Activated T-helper 17 cell treated with anti-CD3 and anti-CD28 coated beads, Interleukin-2, amount 50 U/mL, for 72 hours (primary cell): ENCODE measurements at places on chromosomes 12 and 14.
A peak's percentile ranks its signal among the peaks of the same experiment; 100 is the strongest.

DNA sequence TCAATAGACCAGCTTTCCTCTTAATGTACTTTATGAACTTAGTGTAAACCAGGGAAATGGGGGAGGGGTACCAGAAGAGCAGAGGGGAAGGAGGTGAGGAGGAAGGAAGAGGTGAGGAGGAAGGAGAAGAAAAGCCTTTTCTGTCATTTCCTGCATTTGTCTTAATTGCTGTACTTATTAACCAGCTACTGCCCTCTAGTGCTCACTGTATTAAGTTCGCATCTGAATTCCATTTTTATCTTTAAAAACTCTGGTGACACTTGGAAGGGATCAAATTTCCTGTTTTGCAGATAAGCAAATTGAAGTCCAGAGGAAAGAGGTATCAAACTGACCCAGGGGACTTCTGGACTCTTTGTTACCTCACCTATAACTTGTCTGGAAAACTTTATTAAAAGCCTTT lies 22.2 kb downstream of the MANSC1 start:
- peak; percentile 48 for ATAC-seq

DNA sequence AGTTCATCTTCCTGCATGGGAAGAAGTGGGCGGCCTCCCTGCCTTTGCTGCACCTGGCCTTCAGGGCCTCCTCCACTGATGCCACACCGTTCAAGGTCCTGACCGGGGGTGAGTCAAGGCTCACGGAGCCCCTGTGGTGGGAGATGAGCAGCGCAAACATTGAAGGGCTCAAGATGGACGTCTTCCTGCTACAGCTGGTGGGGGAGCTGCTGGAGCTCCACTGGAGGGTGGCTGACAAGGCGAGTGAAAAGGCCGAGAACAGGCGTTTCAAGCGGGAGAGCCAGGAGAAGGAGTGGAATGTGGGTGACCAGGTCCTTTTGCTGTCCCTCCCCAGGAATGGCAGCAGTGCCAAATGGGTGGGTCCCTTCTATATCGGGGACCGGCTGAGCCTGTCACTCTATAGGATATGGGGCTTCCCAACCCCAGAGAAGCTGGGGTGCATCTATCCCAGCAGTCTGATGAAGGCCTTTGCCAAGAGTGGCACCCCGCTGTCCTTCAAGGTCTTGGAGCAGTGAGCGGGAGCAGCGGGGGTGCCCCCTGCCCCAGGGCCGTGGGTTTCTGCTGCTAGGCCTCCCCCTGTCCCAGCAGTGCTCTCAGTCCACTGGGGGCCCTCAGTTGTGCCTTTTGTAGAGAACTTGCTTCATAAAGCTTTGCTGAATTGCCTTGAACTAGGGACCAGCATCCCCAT lies 12.4 kb downstream of the CBLN3 start:
- no peak for ATAC-seq

DNA sequence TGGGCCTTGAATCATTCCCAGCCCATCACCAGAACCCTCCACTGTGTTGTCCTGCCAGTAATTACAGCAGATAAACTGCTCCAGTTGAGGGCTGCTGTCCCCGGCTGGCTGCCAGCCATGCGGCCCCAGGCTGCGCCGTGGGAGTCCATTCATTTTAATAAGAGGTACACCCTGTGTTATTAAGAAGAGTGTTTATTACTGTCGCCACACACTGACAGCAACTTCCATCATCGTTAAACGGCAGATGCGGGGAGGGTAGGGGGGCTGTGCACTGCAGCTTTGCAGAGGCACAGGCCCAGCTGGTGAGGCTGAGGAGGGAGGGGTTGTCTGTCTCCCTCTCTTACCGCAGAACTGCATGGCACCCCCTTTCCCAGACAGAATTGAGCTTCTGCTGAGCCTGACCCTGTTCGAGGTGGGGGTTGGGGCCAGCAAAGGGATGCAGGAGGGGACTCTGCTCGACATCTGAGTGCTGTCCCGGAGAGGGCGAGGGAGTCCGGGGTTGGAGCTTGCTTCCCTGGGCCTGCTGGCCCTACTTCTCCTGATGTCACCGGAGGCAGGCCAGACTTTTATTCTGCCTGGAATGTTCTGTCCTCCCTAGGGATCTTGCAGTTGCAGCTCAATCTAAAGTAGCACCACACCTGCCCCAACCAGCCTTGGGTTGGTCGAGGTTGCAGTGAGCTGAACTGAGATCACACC lies 33.8 kb upstream of the GPATCH2L start:
- no peak for ATAC-seq

- ATAC-seq = no peak
These were observed 29.0 kb downstream of the DACT1 start for GRCh38 chr14:58666737-58667136.

- no peak for ATAC-seq
These were observed 79.7 kb downstream of the SPTB start for GRCh38 chr14:64800000-64800399.

DNA sequence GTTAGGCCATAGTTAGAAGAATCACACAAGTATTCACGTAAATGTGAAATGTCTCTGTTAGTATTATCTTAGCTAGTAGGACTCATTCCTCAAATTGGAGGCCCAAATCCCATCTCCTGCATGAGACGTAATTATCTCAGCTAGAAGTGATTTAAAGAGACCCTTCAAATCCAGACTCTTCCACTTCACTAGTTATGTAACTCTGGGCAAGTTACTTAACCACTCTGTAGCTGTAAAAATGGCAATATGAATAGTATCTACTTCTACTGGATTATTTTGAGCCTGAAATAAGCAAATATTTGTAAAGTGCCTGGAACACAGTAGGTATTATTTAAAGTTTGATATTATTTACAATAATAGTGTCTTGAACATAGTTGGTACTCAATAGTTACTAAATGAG lies 28.4 kb upstream of the CDKL1 start:
- no peak for ATAC-seq

GRCh38 chr12:26853303-26854030 lies 20.5 kb upstream of the ITPR2 start:
- peak; percentile 86 for ATAC-seq

DNA sequence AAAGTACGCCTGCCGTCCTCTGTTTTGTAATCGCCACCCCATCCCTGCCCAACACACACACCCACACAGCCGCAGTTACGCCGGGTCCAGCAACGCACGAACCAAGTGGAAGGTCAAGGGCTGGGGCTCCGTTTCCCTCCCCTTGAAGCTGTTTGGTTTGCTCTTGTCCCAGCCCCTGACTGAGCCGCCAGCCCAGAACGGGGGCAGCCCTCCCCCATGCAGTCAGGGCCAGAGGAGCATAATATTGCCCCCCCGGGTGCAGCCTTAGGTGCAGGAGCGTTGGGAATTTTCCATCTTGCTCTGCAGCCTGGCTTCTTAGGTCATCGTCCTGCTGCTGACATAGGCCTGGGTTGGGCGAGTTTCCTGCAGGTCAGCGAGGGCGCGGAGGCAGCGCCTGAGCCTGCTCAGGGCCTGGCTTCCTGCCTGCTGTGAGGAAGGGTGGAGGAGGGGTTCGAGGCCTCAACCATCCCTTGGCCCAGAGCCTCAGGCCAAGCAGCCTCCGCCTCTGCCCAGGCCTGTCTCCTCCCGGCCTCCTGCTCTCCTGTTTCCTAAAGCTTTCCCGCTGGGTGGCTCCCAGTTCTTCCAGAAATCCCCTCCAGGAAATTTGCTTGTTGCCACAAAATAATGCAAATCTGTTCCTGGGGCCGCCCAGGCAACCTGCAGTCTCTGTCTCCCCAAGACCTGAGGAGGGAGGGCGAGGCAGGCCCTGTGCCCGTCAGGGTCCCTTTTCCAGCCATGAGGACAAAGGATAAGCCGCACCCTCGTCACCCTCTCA lies 44.5 kb downstream of the PSMA6 start:
- ATAC-seq = no peak

- ATAC-seq = no peak
These were observed 21.7 kb upstream of the GARIN2 start for GRCh38 chr14:67167420-67168109.

- peak; percentile 50 for ATAC-seq
These were observed 154.9 kb upstream of the CCND2 start for GRCh38 chr12:4118601-4119156.

DNA sequence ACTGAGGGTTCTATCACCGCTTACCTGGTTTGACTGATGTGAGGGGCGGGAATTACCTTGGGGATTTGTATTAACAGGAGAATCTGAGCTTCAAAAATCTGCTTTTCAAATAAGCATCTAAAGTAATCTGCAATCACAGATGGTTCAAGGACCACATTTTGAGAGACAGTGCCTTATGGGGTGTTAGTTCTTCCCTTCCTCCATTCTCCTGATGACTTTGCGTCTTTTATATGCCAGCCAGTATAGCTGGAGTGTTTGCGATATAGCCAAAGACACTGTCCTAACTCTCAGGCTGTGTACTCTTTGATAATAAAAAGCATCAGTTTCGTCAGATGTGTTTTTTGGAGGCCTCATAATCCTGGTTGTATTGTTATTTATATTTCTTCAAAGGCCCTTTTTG lies 39.5 kb downstream of the PPHLN1 start:
- ATAC-seq = no peak

- peak; percentile 62 for ATAC-seq
These were observed 41.1 kb downstream of the PTHLH start for GRCh38 chr12:27931390-27931789.

- ATAC-seq = no peak
These were observed 34.2 kb downstream of the AACS start for GRCh38 chr12:125099409-125099782.

DNA sequence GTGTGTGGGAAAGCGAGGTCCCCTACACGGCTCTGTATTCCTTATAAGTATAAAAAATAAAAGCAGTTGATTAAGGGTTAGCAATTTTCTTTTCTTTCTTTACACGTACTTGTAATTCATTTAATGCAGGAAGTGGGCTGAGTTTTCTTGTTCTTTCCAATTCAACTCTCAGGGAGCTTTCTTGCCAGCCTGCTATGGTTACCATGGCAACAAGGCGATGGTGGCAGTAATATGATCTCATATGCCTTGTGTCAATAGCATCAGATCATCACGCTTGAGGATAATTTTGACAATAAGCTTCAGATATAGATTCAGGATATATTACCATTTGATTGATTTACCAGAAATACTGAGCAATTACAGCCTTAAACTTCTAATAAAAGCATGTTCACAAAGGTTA lies 466.5 kb downstream of the APAF1 start:
- ATAC-seq = no peak

DNA sequence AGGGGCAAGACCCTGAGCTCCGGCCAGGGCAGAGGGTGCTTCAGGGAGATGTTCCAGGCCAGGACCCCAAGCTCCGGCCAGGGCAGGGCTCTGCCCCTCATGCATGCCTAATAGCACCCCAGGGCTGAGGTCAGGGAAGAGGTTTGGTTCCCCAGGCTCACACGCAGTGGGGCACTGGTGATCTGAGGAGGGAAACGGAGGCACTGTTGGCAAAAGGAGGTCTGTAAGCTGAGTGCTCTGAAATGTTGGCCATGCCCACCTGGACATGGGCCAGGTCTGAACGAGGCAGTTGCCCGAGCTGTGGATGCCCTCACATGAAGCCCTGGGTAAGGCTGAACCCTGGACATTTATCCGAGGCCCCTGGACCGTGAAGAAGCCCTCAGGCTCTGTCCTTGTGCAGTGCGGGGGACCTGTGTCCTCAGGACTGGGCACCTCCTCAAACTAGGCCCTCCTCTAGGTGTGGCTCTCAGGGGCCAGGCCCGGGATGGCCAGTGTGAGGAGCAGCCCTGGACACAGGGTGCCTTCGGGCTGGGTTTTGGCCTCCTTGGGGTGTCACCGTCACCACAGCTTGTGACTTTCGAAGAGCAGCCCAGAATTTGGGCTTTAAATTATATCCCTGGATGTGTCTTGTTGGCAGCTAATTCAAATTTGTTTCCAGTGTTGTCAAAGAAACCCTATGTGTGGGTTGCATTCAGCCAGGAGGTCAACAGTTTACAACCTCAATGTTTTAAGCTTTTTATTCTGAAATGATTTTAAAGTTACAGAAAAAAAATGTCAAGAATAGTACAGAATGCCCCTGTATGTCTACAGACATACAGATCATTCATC lies 66.8 kb downstream of the ADGRD1 start:
- no peak for ATAC-seq

GRCh38 chr12:12693111-12693671 lies 2.8 kb downstream of the GPR19 start:
- ATAC-seq = peak; percentile 8

DNA sequence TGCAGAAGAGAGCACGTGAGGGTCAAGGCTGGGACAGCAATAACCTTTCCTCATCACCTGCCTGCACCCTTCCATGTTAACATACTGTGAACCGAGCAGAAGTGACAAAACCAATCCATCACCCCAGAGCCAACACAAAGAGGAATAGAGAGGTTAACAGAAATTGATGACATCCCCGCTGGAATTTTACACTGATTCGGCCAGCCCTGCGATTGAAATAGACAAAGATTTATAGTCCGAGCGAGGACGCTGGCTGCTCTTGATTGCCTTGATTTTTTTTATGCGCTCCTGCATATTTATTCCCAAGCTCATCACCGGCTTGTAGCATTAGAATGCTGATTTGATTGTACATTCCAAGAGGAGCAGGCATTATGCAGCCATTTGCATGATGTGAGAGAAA lies 729.7 kb downstream of the BCL11B start:
- ATAC-seq = no peak

DNA sequence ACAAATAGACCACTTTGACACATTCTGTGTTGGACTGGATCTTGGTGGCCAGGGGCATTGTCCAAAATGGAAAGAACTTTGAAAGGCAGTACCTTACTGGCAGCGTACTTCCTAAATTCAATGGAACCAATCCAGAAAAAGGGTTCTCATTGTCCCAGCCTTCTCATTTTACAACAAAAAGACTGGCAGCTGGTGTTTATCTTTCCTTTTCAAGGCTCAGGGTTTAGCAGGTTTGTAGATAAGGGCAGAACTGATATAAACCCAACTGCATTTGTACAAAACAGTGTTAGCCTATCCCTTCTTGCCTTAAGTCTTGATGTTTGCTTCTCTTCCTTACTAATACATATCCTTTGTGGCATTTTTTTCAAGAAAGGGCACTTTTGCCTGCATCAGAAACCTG lies 7.7 kb downstream of the THAP2 start:
- no peak for ATAC-seq

DNA sequence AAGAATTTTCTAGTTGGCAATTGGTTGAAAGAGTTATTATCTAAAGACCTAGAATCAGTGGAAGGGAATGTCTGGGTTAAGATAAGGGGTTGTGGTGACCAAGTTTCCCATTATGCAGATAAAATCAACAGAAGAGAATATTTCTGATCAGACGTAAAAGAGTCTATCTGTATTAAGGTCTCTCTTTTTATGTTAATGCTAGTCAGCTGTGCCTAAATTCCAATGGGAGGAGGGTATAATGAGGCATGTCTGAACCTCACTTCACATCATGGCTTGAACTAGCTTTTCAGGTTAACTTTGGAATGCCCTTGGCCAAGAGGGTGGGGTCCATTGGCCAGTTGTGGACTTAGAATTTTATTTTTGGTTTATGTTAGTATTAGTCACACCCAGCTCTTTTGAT lies 34.3 kb upstream of the CHST11 start:
- no peak for ATAC-seq

- no peak for ATAC-seq
These were observed 200.7 kb downstream of the SLC2A13 start for GRCh38 chr12:39905152-39905551.

DNA sequence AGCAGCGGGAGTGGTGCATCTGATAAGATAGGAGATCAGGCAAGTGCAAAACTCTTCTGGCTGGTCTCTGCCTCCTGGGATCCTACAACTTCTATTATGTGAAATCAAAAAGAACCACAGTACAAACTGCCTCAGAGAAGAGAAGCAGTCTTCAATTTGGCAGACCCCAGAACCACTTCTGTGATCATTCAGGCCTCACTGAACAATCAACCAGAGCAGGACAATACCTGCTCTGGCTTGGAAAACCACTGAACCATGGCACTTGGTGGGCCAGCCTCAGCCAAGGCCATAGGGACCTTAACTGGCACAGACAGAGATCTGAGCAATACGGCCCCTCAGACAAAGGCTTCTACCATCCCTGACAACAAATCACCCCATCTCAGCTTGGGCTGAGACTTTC lies 103.0 kb downstream of the NDUFA12 start:
- ATAC-seq = no peak

- ATAC-seq = no peak
These were observed 82.1 kb downstream of the AVPR1A start for GRCh38 chr12:63068857-63069442.
